ENCODE measurements at places on chromosomes 7 and 10.

- no peak for DNase-seq
Measured at GRCh38 chr7:85038466-85038865, 148.4 kb downstream of the SEMA3D start.

DNA sequence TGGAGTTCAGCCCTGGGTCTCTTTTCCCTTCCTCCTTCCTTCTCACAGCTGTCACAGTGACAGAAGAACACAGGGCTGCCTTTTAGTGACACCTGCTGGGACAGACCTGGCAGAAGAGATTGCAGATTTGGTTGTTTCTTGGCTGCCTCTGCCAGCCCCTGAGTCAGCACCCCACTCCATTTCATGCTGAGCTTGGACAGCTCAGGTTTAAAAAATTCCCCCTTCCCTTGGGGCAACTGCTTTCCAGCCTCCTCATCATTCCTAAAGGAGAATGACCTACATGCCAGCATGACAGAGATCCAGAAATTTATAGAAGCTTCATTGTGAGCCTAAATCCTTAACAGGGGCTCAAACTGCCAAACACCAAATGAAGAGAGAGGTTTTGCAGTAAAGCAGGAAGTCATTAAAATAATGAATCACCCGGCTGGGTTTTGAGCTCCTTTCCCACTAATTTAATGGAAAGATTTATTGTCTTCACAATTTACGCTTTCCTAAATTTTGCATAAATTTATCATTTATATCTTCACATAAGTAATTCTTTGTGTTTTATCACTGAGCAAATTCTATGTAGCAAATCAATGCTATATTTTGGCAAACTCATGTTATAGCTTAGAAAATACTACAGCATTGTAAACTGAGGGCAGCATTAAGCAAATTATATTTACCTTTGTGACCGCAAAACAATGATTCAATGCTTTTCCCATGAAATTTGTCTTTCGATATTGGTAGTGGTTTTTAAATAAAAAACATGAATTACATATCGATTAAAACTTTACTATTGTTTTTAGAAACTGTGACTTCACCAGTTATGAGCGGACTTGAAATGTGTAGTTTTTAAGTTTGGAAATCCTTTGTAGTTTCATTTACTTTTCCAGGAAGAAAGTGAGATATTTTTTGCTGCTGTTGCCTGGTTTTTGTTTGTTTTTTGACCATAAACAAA is 399.5 kb upstream of the ANKRD30A start:
- DNase-seq = peak; percentile 76

DNA sequence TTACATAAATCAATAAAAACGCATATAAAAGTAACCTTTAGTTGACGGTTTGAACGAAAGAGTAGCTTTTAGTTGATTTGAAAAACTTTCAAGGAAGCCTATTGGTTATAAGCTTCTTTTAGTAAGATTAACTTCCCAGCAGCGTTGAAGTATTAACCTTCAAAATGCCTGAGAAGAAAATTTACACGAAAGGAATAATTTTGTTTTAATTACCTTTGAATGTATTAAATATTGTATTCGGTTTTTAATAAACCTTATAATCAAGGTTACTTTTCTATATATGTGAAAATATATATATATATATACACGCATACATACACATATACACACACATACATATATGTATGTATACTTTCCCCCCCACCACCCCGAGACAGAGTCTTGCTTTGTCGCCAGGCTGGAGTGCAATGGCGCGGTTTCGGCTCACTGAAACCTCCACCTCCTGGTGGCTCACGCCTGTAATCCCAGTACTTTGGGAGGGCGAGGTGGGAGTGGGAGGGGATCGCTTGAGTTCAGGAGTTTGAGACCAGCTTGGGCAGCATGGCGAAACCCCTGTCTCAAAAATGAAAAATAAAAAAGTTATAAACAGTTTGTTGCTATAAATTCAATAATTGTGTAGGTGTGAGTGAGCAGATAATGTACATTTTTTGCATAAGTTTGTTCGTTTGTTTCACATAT is 57.6 kb upstream of the EZH2 start:
- peak; percentile 59 for DNase-seq

GRCh38 chr7:76179686-76180085 is 22.0 kb upstream of the SRRM3 start:
- DNase-seq = no peak

DNA sequence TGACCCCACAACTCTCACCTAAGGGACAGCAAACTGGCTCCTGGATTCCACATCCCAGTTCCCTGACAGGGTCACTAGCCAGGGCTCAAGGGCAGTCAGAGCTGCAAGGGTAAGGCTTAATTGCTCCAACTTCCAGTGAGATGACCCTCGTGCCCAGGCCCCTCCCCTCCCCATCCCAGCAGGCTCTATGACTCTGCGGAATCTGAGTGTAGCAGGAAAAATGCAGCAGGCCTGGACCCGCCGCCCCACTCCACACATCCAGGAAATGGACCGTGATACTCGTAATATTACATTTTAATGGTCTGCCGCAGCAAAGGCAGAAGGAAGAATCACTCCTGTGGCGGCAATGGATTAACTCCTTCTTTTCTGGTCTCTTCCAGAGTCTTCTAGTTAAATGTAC is 91.7 kb upstream of the CHST15 start:
- no peak for DNase-seq

DNA sequence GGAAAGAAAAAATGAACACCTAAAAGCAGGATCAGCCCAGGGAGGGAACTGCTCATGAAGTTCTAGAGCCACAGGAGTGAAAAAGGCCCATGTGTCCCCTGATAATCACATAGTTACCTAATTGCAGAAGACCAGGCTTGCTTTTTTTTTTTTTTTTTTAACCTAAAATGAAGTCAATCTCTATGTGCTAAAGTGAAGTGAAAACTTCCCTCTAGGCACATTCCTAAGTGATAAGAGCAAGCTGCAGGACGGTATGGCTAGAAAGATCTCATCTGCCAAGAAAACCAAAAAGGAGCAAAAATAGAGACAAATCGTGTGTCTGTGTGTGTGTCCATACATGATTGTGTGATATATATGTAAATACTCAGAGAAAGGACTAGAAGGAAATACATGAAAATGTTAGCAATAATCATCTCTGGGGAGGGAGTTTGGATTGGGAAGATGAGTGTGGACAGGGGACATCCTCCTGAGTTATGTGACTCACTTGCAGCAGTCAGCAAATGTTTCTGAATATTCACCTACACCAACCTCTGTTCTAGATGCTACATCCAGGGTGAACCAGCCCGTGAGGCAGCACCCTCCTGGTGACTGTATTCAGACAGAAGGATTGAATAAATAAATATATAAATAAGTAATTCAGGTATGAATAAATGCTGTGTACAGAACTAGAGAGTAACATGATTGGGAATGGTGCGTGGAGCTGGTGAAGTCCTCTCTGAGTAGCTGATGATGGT is 76.4 kb downstream of the C10orf90 start:
- DNase-seq = no peak

- peak; percentile 41 for DNase-seq
Measured at GRCh38 chr10:112374724-112375541, 1.0 kb downstream of the ACSL5 start.

GRCh38 chr10:122445904-122446303 is 8.5 kb upstream of the ARMS2 start:
- DNase-seq = no peak

- DNase-seq = no peak
Measured at GRCh38 chr7:4689151-4689550, 7.1 kb downstream of the FOXK1 start.

DNA sequence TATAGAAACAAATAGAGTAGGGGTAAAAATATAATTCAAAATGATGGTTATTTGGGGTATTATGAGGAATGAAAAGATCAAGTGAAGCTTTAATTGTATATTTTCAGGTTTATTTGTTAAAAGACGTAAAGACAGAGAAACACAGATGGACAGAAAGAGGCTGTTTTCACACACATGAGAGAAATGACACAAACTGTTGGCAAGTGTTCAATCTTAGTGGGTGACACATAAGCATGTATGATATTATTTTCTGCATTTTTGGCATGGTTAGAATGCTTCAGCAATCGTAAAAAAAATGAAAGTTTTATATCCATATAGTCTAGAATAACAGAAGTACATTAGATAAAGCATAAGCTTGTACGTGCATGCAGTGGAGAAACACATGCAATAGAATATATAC is 464.4 kb upstream of the AKR1E2 start:
- DNase-seq = peak; percentile 38

- peak; percentile 63 for DNase-seq
Measured at GRCh38 chr7:106772655-106773108, 92.4 kb upstream of the PIK3CG start.

DNA sequence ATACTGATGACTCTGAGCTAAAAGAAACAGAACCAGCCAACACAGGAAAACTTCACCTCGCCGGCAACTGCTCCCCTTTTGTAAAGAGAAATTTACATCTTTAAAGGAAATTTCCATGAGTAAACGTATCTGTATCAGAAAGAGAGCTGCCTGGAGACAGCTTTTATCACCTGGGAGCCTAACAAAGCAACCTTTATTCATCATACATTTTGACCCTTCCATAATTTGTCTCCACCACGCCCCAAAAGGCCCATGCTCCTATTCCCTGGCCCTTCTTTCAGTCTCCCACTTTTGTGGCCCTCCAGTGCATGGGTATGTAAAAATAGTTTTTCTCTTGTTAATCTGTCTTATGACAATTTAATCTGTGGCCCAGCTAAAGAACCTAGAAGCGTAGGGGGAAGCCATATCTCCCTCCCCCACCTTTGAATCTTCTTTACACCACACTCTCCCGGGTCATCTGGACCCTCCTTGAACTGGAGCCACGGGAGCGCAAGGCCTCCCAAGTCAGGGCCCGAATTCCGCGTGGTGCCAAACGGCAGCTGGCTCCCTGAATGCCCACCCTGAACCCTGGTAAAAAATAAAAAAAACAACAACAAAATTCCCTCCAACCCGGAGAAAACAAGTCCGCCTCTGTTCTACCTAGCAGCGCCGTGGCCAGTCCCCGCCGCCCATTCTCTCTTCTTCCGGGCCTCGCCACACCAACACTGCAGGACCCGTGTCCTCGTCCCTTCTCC is 15.4 kb upstream of the FKBP9 start:
- DNase-seq = peak; percentile 8

DNA sequence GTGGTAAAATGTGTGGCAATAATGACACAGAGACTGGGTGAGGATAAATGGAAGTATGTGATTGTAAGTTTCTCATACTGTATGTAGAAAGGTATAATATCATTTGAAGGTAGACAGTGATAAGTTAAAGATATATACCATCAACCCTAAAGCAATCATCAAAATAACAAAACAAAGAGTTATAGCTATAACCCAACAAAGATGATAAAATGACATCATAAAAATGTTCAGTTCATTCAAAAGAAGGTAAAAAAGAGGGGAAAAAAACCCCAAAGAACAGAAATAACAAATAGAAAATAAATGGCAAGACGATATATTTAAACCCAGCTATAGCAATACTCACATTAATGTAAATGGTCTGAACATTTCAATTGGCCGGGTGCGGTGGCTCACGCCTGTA is 17.4 kb upstream of the TCF7L2 start:
- DNase-seq = no peak

DNA sequence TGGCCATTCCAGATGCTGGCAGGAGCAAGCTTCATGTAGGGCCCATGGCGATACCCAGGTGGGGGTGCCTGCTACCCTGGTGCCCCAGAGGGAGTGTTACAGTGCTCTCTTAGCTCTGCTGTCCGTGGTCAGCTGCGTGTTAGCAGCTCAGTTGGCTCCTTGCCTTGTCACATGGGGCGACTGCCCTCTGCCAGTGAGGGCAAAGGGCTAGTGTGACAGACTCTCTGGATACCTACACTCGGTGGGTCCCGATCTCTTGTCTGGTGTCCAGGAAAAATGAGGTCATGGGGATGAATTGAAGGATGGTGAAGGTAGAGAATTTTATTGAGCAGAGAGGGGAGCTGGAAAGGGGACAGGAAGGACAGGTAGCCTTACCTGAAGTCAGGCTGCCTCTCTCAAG is 152.2 kb downstream of the CYP26A1 start:
- no peak for DNase-seq

DNA sequence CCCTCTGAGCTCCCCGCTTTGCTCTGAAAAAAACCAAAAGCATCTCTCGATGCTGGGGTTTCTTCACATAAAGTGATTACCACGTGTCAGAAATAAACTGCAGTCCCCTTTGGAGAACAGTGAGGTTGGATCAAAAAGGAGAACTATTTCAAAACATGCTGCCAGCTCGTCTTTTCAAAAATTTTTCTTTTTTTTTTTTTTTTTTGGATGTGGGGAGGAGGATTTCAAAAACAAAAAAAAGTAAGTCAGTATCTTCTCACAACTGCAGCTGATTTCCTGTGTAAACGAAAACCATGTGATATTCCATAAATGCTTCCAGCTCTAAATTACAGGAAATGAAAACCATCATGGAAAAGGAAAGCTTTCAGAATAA is 155.0 kb upstream of the LYZL2 start:
- DNase-seq = no peak

All from EL (cell line).